ENCODE measurements at places on chromosomes 5 and 9.

DNA sequence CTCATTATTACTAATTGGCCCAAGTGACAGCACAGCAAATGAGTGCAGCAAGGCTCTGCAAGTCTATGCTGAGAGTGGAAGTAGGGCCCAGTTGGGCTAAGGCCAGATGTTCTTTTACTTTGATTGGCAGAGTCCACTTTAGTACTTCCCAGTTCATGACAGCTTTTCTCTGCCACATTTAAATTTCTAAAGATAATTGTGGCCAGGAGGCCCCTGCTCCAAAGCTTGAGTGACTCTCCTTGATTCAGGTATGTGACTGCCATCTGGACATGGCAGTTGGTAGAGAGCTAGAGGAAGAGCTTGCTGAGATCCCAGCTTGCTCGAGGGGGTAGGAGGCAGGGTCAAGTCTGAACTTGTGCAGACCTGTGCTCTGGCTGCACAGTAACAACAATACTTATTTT lies 154.1 kb downstream of the CARTPT start:
- no peak for DNase-seq

GRCh38 chr9:83721509-83721908 lies 13.8 kb upstream of the UBQLN1 start:
- no peak for DNase-seq

GRCh38 chr5:67577424-67577823 lies 380.8 kb upstream of the CD180 start:
- no peak for DNase-seq

GRCh38 chr5:1535646-1536045 lies 11.9 kb upstream of the LPCAT1 start:
- DNase-seq: no peak

GRCh38 chr5:139650689-139651042 lies 2.5 kb downstream of the CXXC5 start:
- no peak for DNase-seq

- DNase-seq: no peak
These were observed 216.6 kb downstream of the SGCD start for GRCh38 chr5:156543348-156544145.

DNA sequence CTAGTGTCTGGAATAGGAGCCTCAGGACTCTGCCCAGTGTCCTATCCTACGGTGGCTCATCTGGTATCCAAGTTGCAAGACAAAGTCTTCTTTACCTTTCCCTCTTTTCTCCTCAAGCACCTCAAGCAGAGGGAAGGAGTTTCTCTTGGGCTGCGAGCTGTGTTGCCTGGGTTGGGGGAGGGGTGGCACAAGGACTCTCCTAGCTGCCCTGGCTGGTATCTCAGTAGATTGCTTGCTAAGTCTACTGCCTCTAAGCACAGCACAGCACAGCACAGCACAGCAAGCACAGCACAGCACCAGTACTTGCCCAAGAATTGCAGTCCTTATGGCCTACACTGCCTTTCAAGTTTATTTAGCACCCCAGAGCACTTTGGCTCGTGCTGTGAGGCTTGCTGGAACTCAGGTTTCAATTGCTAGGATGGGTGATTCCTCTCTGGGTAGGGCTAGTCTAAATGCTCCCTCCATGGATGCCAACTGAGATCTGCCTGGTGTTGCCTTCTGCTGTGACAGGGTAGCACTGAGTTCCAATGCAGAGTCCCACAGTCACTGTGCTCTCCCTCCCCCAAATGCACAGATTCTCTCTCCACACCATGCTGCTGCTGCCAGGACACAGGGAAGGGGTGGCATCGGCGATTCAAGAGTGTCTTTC lies 213.1 kb upstream of the POU5F2 start:
- no peak for DNase-seq

- no peak for DNase-seq
These were observed 68.8 kb upstream of the PPP2R2B start for GRCh38 chr5:146947181-146947941.

DNA sequence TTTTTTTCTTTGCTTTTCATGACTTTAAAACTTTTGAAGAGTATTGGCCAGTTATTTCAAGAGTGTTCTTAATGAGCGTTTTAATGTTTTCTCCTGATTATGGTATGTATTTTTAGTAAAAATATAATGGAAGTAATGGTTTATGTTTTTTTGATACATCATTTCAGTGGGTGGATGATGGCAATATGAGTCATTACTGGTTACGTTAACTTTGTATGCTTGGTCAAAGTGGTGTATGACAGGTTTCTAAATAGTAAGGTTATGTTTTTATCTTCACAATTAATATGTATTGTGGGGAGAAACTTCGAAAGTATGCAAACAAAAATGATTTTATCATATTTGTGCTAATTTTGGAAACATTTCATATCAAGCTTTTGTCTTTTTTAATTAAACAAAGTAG lies 176.7 kb upstream of the PRDM9 start:
- DNase-seq: no peak

DNA sequence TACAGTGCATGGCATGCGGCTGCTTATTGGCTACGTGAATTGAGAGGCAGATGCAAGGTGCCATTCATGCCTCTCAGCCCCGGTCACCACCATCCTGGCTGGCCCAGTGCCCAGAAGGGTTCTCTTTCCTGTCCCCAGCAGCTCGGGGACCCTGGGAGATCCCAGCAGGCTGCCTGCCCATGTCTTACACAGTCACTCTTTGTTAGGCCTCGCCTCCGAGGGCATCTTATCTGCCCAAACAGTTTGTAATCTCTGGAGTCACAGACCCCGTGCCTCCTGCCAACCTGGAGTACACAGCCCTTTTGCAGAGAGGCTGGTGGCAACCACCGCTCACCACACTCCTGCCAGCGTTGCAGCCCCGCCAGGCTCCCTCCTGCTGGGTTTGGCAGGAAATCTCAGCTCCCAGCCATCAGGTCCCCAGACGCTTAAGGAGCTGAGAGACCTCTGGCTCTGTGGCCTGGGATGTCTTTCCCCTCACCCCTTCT lies 7.0 kb upstream of the AK1 start:
- no peak for DNase-seq

DNA sequence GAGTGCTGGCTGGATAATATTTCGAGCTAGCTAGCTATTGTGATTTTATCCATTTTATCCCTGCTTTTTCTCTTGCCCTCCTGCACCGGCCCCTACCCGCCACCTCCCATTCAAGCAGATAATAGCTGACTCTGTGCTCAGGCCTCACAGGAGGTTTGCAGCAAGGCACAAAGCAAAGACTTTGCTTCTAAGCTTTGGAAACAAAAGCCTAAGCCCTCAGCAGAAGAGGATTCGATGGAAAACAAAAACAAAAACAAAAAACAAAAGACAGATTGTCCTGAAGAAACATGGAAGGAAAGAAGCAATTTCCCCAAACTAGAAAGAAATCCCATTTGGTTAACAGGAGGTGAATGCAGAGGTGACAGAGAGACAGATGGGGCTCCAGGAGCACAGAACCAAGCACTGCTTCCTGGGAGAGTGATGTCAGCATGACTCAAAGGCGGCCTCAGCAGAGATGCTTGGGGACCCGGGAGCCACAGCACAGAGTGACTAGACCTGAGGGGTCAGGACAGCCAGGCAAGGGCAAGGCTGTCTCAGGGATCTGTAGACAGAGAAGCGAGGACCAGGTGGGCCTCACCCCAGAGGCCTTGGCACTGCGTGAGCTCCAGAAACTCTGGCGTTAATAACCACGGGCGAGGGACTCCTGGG lies 28.4 kb downstream of the MTX3 start:
- no peak for DNase-seq

DNA sequence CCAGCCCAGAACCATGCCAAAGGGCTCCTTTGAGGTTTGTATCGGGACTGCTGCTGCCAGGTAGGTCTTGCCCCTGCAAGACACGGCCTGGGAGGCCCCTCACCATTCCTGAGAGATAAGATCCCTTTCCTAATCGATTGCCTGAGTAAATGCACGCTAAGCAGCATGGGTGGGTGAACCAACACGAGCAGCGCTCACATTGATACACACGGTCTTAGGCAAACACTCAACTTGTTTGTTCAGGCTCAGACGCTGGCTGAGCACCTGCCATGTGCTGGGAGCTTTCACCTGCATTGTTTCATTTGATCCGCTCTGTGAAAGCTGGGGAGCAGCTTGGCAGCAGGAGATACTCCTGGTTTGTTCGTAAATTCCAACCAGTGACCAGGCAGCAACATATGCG lies 76.9 kb upstream of the NEURL1B start:
- DNase-seq: no peak

- no peak for DNase-seq
These were observed 143.6 kb downstream of the LHFPL2 start for GRCh38 chr5:78504704-78505677.

DNA sequence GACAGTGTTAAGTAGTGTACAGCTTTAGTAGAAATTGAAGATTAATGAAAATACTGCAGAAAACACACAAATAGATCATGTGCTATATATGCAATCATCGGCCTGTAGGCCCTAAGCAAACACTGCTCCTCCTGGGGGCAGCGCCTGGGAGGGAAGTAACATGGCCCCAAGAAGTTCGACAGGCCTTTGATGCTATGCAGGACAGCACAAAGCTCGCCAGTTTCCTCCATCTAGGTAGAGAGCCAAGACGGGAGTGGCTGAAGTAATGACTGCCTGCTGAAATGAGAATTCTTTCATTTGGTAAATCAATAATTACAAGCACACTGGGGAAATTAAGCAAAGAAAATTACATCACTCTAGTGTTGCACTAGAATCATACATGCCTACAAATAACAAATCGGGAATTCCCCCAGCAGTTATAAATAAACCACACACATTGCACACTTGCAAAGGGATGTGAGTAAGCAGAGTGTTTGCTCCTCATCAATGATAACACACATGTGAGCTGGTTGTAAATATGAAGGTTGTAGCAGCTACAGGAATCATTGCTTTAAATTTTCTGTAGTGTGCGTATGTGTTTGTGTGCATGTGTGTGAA lies 219.9 kb upstream of the NFIL3 start:
- no peak for DNase-seq

GRCh38 chr9:68797116-68797515 lies 92.1 kb downstream of the PIP5K1B start:
- DNase-seq: no peak

GRCh38 chr5:173689737-173690360 lies 73.4 kb upstream of the BOD1 start:
- DNase-seq: no peak

GRCh38 chr5:167998148-167998767 lies 293.2 kb upstream of the WWC1 start:
- no peak for DNase-seq

GRCh38 chr9:3331801-3332200 lies 194.0 kb downstream of the RFX3 start:
- DNase-seq: no peak

GRCh38 chr9:88995200-88995577 lies 3.9 kb downstream of the S1PR3 start:
- no peak for DNase-seq
